Tibial nerve (tissue), 4 donors: ENCODE measurements at places on chromosomes 12 and 14. TPM values are rescaled to one million over a fixed set of nuclear protein-coding genes. Genes with fewer than 3 reads are reported as not detected.

The SPATS2 gene
- 14.7 TPM for total RNA-seq

The C12orf54 gene
- total RNA-seq: not detected

The APOF gene
- not detected for total RNA-seq

The GZMH gene
- total RNA-seq: not detected

The TPH2 gene
- not detected for total RNA-seq

The GLIPR1L2 gene
- 3.3 TPM for total RNA-seq

The GUCY2C gene
- not detected for total RNA-seq
